ENCODE measurements at places on chromosomes 1 and 21.

DNA sequence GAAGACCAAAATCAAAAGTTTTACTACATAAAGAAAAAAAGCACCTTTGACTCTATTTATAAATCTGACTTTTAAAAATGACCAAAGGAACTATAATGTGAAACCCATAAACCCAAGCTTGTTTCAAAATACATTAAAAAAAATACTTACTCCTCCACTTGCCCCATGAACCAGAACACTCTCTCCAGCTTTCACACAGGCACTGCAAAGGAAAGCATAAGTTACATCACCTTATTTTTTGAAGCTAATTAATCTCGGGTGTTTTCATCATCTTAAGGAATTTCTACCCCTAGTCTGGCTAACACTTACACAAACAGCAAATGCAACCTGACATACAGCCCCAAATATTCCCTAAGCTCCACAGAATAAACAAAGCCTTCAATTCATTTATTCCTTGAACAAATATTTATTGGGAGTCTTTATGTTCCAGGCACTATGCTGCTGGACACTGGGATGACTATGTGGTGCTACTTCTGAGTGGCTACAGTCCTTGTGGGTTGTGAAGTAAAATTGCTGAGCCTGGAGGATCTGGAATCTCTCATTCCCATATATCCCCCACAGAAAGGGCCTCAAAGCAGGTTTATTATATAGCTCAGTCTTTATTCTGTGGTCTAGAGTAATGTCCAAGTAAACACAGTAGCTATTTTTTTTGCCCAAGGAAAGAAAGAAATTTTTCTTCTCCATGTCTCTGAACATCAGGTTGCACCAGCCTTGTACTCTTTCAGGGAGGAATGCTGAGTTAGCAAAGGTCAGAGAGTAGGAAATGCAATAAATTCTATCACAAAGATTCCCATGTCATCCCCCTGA lies 18.2 kb downstream of the CRYZ start:
- DNase-seq = no peak

DNA sequence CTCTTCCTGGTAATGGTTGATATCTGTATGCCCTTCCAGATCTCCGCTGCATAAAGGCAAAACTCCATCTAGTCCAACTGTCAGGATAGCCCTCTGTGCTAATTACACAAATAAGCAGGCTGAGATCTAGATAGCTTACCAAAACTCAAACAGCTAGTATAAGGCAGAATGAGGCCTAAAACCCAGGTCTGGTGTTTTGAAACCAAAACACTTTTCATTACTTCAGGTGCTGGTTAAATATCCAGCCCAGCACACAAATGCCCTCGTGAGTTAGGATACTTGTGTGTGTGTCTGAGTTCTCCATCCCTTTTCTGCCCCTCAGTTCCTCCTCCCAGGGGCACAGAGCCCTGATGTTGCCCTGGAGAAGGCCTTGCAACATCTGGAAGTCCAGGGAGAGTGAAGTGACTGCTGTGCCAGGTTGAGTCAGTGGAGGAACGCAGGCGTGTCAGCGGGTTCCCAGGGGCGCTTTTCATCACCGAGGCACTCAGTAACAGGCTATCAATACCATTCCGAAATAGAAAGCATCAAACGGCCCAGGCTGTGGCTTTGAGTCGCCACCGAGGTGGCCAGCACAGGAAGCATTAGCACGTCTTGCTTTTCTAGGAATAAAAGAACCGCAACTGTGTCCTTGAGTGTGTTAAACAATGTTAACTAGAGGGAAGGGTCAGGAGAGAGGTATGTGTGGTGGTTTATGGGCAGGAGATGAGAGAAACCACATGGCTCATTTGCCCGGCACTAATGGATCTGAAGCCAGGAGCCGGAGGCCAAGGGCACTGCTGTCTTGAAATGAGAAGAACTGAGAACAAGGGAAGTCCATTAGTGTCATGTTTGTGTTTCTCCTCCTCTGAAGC lies 90.7 kb upstream of the WLS start:
- no peak for DNase-seq

DNA sequence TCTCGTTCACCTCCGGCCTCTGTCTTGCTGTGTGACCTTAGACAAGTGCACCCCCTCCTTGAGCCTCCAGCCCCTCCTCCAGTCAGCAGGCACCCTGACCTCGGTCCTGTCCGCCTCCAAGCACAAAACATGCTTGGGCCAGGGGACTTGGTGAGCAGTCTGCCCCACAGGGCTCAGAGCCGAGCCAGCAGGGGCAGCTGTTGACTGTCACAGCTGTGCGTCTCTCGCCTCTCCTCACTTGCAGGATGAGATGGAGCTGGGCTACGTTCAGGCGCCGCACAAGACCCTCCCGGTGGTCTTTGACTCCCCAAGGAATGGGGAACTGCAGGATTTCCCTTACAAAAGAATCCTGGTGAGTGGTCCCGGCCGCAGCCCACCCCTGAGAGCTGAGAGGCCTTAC lies 24.2 kb downstream of the PADI3 start:
- DNase-seq = no peak

DNA sequence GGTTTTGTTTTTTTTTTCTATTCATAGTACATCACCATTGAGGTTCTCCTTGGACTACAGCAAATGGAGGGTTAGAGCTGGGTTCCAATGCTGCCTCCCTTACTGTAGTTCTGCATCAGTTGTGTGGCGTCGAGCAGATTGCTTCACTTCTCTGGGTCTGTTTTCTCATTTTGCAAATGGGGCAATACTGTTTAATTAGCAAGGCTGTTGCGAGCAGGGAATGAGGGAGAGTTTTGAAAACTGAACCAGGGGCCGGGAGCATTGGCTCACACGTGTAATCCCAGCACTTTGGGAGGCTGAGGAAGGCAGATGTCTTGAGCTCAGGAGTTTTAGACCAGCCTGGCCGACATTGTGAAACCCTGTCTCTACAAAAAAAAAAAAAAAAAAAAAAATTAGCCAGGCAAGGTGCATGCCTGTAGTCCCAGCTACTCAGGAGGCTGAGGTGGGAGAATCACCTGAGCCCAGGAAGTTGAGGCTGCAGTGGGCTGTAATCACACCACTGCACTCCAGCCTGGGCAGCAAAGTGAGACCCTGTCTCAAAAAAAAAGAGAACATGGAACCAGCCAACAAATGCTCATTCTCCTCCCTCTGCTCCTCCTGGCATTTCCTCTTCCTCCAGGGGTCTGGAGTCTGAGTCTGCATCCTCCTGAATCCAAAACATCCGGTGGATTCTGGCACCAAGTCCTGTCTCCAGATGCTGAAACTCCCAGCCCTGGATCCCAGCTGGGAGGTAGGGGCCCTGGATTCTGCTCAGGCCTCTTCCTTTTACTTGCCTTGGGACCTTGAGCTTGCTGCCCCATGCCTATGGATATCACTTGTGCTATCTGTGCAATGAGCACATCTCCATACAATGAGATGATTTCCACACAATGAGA lies 3.7 kb upstream of the PLOD1 start:
- no peak for DNase-seq

DNA sequence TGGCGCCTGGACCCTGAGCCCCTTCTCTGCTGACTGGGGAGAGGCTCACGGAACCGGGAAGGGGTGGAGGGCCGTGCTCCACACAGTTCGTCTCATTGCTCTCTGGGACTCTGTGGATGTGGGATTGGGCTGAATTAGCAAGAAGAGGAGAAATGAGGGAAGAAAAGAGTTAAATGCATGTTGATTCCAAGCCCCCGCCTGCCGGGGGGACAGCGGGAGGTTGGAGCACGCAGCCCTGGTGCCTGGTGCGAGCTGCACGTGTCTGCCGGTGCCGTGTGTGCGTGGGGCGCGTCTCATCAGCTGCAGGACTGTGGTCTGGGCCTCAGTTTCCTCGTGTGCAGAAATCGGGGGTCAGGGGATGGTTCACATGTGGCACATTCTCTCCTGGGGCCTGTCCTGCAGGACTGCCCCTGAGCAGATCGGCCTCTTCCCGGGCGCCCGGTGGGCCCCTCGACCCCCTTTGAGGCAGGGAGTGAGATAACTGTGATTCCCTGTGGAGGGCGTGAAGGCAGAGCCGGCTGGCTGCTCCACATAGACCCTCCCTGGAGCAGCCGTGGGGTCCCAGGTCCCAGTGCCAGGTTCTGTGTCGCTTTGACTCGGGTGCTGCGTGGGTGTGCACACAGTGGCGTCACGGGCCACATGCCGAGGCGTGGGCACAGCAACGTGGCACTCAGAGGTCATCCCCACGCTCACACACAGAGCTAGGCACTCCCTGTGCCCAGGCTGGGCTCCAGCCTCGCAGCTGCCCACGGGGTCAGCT lies 11.4 kb downstream of the SAMD11 start:
- no peak for DNase-seq

DNA sequence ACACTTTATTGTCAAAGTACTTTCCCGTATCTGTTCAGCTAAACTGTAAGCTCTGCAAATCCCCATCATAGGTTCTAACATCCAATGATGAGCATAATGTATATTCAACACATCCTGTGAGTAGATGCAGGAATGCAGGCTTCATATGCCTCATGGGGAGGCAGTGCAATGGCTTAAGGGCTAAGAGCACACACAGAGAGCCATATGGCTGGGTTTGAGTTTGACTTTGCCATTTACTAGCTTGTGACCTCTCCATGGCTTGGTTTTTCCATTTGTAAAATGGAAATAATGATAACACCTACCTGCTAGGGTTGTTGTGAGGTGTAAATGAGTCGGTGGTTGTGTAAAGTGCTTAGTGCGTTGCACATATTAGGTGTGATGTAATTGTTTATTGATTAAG lies 13.4 kb downstream of the RCSD1 start:
- DNase-seq = no peak

- DNase-seq = no peak
Measured at GRCh38 chr1:97593192-97593591, 327.6 kb downstream of the DPYD start.

GRCh38 chr1:27133991-27134390 lies 20.9 kb downstream of the SLC9A1 start:
- DNase-seq = no peak

DNA sequence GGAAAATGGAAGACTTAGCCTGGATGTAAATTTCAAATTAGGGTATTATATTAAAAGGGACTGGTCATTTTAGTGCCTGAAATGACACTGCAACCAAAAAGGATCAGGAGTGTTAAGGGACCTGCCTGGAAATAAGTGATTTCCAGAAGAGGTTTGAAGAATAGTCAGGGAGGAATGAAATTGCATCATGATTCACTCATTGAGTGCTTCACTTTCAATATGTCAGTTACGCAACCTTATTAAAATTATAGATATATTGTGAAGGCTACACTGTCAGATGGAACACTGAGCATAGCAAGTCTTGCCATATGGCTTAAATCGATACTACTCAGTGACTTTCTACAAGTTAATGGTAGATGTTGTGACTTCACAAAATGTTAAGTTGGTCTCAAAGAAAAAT lies 275.2 kb upstream of the DPYD start:
- DNase-seq = no peak

- DNase-seq = no peak
Measured at GRCh38 chr1:61121631-61122030, 39.3 kb downstream of the NFIA start.

DNA sequence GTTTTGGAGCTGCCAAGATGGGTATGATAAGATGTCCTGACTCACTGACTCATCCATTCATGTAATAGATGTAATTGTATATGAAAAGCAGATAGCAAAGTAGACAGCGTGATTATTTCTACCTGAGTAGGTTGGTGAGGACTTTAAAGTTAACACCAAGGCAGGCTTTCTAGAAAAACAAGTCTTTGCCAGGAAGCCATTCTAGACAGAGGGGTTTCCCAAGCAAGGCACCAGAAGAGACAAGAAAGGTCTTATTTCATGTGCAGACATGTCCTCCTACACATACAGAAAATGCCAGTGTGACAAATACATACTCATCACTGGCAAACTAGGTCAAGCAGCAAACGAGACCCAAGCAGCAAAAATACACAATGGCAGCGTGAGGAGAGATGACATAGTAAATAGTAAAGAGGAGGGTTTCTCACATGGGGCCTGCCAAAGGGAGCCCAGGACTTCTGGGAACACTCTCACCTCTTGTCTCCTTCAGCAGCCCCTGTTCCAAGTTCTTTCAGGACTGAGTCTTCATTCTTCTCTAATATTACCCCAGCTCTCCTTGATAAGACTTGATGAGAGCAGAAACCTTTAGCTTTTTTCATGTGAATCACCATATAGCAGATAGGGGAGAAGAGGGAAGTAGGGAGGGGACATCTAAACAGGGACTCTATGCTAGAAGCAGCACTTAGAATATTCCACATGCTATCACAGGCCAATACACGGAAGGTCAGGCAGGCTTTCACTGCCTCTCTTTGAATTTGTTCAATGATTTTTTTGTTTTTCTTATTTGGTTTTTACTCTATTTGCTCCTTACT lies 114.6 kb upstream of the ATP1B1 start:
- no peak for DNase-seq

- DNase-seq = no peak
Measured at GRCh38 chr1:184116287-184116686, 64.8 kb downstream of the TSEN15 start.

DNA sequence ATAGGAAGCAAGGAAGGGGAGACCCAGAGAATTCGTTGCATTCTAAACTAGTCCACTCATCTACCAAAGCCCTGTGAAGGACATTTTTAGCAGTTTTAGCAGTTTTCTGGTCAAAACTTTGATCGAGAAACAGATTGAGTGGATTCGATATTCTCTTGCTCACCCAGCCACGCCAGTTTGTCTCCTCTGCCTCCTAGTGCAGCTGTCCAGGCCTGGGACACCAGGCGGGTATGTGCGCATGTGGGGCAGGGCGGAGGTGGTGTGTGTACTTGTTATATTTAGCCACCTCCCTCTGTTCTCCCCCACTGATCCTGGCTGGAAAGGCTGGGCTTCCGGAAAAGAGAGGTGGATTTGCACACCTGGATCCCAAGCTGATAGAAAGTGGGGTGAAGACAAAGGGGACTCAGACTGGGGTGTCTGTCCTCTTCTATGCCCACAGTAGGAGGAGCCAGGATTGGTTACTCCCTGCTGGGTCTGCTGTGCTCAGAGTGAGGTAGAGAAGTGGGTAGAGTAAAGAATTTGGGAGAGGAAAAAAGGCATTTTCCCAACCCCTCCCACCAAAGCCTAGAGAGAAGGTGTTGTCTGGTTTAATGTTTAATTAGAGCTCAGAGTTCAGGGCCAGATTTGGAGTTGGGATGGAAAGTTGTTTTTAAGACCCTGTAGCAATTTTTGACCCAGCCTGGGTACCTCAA lies 3.8 kb downstream of the LMNA start:
- DNase-seq = no peak

DNA sequence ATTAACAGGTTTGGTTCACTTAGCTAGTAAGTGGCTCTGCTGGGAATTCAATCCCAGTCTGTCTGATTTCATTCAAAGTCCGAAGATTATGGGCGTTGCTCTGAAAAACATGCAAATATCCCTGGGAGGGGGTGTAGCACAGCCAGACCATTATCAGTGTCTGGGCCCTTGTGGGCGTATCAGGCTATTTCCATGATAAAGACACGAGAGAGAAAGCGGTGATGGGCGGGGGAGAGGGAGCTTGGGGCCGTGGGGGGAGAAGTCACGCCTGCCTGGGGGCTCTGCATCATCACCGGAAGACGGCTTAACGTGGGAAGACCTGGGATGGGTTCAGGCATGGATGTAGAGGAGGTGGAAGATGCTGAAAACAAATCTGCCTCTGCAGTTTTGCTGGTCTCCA lies 25.8 kb downstream of the IL6R start:
- no peak for DNase-seq

All from activated T-helper 1 cell treated with anti-CD3 and anti-CD28 coated beads, Interleukin-2, amount 50 U/mL, for 16 hours (primary cell).